Activated CD4-positive, alpha-beta T cell treated with anti-CD3 and anti-CD28 coated beads, Interleukin-2, amount 10 ng/mL, durations not matched to agents 7 days and 5 days (primary cell): ENCODE measurements at places on chromosomes 16 and 17. TPM values are rescaled to one million over a fixed set of nuclear protein-coding genes. Genes with fewer than 3 reads are reported as not detected.

SCO1 gene
- total RNA-seq, result 23.7 TPM

SALL1 gene
- not detected for total RNA-seq

SHCBP1 gene
- total RNA-seq, result 42.0 TPM

FOXL1 gene
- total RNA-seq, result not detected

CCL15 gene
- total RNA-seq, result not detected

SMG1 gene
- total RNA-seq, result 128 TPM

ACSM3 gene
- total RNA-seq, result 4.8 TPM

SLC5A10 gene
- total RNA-seq, result not detected

EMP2 gene
- not detected for total RNA-seq

PDE6G gene
- 19.8 TPM for total RNA-seq

NXN gene
- 0.22 TPM for total RNA-seq

C16orf74 gene
- total RNA-seq, result 1.7 TPM

SAMD14 gene
- 0.23 TPM for total RNA-seq

IL32 gene
- total RNA-seq, result 3,212 TPM

CCL16 gene
- total RNA-seq, result not detected

PRSS53 gene
- 3.5 TPM for total RNA-seq

IRF8 gene
- total RNA-seq, result 11.6 TPM

SLC2A4 gene
- not detected for total RNA-seq

HOXB2 gene
- total RNA-seq, result 3.4 TPM

EVPLL gene
- not detected for total RNA-seq

CPHXL gene
- total RNA-seq, result not detected

CCL4 gene
- total RNA-seq, result 3.9 TPM

EXOC3L1 gene
- not detected for total RNA-seq

CYB5D1 gene
- 9.0 TPM for total RNA-seq

RBFOX1 gene
- not detected for total RNA-seq

SP6 gene
- total RNA-seq, result not detected

MGRN1 gene
- 79.5 TPM for total RNA-seq

TSPAN10 gene
- total RNA-seq, result 0.75 TPM

CDK3 gene
- 6.9 TPM for total RNA-seq

NXPH3 gene
- total RNA-seq, result not detected

COPZ2 gene
- 4.0 TPM for total RNA-seq

CD300A gene
- 6.7 TPM for total RNA-seq

MAP2K6 gene
- 11.6 TPM for total RNA-seq

SDR42E2 gene
- 0.22 TPM for total RNA-seq

ITGAL gene
- 521 TPM for total RNA-seq

ZNF768 gene
- 2.6 TPM for total RNA-seq

UMOD gene
- total RNA-seq, result not detected

PITPNM3 gene
- total RNA-seq, result 0.33 TPM

CHRNE gene
- total RNA-seq, result 0.25 TPM

GCGR gene
- not detected for total RNA-seq

COASY gene
- total RNA-seq, result 86.1 TPM

KRTAP1-1 gene
- not detected for total RNA-seq

HSD17B1 gene
- 0.97 TPM for total RNA-seq

DPEP2 gene
- total RNA-seq, result 12.4 TPM

SETD6 gene
- total RNA-seq, result 15.3 TPM

ABCA10 gene
- total RNA-seq, result 1.7 TPM

STH gene
- not detected for total RNA-seq
